ENCODE measurements at places on chromosomes 13 and 19. TPM values are rescaled to one million over a fixed set of nuclear protein-coding genes. Genes with fewer than 3 reads are reported as not detected.

FLT1 gene
- polyA plus RNA-seq, result 10.7 TPM

DNA sequence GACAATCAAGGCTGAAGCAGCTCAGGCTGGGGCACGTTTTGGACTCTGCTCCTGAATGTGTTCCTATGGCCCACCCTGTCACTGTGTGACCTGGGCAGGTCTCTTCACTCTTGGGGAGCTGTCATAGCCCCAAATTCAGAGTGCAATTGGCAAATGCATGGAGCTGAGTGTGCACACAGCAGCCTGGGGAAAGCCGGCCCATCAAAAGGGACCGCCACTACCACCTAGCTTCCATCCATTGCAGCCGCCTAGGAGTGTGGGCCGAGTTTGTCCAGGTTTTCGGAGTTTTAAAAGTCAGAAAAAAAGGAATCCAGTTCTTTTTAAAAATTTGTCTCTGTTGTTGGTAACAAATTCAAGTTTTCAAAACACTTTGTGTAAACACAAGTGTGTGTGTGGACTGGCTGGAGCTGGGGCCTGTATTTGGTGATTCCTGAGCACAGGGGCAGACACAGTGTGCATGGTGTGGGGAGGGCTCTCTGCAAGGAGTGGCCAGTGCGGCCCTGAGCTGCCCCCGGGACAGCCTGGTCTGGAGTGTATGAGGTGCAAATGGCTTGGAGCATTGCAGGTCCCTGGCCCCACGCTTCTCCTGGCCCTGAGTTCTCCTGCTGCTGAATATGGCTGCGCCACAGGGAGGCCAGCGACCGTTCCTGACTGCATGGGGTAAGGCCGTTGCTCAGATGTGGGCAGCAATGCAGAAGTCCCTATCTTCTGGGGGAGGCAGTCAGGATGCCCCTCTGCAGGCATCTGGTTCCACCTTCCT lies 13.2 kb upstream of the ZNF536 start:
- DNase-seq, result no peak

- no peak for DNase-seq
Measured at GRCh38 chr19:51325161-51325976, 13.9 kb downstream of the IGLON5 start.

GRCh38 chr19:48606463-48607358 lies at the start of gene SPACA4:
SPACA4 (plus strand) TSS chr19:48606742; CDS start chr19:48606979, 237 bp downstream.
- DNase-seq, result no peak

DNA sequence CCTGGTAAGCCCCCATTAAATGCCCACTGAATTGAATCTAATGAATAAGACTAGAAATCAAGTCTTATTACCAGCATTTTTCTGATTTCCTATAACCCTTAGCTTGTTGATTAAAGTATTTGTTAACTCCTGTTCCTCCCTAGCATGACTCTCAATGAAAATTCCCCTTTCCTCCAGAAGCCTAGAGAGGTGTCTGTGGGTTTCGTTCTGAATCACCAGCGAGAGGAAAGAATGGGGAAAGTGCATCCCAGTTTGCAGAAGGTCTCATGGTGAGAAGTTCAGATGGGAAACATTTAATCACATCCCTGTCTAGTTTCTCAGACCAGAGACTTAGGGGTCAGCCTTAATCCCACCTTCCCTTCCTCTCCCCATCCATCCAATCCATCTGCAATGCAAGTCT lies 26.9 kb downstream of the POU2F2 start:
- no peak for DNase-seq

IZUMO1 gene
- 0.18 TPM for polyA plus RNA-seq

SLC7A10 gene
- 0.15 TPM for polyA plus RNA-seq

DNA sequence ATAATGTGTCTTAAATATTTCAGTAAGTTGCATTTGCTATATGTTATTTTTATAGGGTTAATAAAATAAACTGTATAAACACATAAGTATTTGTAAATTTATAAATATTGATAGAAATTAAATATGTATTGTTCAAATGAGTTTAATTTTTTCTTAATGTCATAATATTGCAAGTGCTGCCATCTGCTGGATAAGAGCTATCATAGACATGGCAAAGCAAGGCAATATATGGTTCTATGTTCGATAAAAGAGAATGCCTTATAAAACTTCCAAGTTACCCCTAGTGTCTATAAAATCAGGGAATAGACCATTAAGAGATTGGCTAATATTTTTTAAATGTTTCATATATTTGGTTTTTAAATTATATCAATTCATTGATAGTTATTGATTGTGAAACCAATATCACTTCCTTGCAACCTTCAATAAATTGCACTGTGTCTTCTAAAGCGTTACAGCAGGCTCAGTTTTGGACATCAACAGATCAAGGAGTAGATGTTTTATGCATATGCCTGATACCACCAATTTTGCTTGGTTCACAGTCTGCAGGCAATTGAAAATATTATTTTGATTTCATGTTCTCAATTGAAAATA lies 29.0 kb upstream of the SLITRK6 start:
- DNase-seq, result no peak

ZNF528 gene
- polyA plus RNA-seq, result 3.0 TPM

- DNase-seq, result no peak
Measured at GRCh38 chr13:27004866-27005265, 166.7 kb downstream of the USP12 start.

DNA sequence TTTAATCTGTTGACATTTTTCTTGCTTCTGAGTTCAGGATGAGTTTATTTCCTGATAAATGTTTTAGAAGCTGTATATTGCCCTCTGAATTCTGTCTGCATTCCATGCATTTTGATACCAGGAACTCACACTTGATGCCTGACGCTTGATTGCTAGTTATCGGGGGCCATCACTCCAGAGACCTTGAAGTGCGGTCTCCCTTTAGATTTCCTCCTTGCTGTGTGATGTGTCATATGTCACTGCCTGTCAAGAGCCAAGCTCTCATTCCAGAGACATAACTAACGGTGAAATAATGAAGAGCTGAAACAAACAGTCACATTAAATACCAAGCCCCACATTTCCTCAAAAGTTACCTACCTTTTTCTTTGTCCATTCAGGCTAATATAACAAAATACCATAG lies 155.5 kb downstream of the TNFSF13B start:
- no peak for DNase-seq

DNA sequence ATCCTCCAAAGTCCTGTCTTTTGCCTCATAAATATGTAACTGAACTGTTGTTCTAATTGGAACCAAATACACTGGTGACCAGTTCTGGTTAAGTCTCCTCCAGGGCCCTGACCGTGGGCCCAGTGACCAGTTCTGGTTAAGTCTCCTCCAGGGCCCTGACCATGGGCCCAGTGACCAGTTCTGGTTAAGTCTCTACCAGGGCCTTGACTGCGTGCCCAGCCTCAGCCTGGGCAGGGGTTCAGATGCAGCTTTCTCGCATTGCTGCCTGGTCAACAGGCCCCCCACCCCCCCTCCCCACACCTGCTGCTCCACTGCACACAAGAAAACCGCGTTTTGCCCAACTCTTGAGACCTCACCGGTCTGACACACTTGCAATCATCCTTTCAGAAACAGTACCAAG lies 3.8 kb upstream of the GRTP1 start:
- no peak for DNase-seq

DNA sequence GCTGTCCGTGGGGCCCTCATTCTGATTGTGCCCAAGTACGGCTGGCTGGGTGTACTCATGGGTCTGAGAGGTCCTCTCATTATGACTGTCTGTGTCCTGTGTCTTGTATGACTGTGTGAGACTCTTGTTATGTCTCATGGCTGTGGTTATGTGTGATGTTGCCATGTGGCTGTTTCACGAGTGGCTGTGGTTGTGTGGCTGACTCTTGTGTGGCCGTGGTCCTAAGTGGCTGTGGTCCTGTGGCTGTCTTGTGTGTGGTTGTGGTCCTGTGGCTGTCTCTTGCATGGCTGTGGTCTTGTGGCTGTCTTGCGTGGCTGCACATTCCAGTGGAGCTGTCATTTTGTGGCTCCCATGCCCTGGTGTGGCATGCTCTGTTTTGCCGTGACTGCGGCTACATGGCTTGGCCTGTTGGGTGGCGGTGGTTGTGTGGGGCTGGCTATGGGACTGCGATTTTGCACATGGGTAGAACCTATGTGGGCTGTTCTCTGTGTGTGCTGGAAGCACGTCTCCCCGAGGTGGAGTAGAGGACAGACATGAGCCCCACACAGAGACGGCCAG lies 2.5 kb downstream of the LYL1 start:
- no peak for DNase-seq

GRCh38 chr13:113061796-113062425 lies 43.7 kb upstream of the F7 start:
- no peak for DNase-seq

GRCh38 chr19:10142701-10143375 lies 23.1 kb upstream of the EIF3G start:
- no peak for DNase-seq

DNA sequence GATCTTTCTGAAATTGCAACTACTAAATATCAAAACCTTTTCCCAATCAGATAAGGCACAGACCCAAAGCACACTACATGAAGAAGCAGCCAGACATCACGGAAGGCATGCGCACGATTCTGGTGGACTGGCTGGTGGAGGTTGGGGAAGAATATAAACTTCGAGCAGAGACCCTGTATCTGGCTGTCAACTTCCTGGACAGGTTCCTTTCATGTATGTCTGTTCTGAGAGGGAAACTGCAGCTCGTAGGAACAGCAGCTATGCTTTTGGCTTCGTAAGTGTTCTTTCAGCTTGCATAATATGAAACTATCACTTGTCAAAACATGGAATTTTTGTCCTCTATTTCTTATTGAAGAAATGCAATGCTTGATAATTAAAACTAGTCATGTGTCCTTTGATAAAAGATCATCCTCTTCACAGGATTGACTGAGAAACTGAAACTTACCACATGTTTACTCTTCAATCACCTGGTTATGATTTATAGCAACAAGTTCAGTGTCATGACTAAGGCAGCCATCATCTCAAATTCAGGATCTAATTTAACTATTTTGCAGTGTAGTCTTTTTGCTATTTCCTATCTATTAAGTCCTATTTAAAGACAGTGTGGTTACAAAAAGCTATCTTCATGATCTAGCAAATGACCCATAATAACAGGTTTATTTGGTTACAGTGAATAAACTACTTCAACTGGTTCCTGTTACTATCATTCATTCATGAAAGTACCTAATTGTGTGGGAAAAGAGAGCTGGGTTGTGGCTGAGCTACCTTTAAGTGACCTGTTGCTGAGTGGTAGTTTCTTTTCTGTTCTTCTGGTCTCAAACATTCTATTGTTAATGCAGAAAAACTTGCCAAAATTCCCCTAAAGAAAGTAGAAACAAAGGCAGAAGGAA lies 6.5 kb downstream of the CCNA1 start:
- no peak for DNase-seq

- DNase-seq, result no peak
Measured at GRCh38 chr13:111176421-111176820, 61.3 kb downstream of the ARHGEF7 start.
